ENCODE measurements at places on chromosomes 11 and 22. TPM values are rescaled to one million over a fixed set of nuclear protein-coding genes. Genes with fewer than 3 reads are reported as not detected.

DNA sequence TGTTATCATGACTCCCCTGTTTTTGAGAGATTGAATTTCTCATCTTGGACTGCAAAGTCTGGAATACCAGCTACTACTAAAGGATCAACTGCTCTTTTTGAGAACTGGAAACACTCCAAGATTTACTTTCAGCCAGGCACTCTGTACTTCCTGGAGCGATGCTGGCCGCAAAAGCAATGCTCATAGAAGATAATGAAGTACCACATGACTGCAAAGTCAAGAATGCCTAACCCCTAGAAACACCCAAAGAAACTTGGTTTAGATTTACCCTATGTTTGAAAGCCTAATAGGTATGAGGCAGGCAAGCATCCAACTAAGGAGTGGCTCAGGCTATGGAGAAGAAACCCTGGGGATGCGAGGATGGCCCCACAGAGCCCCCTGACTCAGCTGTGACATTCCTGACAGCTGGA, 47.7 kb upstream of the ARHGAP20 start:
- DNase-seq = no peak

DNA sequence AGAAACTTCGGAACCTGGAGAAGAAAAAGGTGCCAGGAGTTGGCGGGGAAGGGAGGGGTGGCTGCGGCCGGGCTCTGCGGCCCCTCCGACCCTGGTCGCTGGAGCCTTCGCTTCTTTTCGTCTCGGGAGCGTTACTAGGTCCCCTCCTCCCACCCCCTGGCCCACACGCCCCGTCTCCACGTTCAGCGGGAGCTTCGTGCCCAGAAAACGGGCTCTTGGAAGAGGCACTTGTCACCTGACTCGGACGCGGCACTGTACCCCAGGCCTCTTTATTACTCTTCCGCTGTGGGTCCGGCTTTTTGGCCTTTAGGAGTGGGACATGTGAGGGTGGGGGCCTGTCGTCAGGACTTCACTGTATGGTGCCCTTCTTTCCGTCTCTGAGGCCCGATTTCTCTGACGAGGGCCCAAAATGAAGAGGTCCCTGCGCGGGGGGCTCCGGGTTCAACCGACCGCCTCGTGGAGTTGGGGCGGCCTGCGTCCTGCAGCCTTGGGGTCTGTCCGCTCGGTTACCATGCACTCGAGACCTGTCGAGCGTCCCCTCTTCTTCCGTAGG, 1.2 kb downstream of the CAPRIN1 start:
- DNase-seq = peak; percentile 28

DNA sequence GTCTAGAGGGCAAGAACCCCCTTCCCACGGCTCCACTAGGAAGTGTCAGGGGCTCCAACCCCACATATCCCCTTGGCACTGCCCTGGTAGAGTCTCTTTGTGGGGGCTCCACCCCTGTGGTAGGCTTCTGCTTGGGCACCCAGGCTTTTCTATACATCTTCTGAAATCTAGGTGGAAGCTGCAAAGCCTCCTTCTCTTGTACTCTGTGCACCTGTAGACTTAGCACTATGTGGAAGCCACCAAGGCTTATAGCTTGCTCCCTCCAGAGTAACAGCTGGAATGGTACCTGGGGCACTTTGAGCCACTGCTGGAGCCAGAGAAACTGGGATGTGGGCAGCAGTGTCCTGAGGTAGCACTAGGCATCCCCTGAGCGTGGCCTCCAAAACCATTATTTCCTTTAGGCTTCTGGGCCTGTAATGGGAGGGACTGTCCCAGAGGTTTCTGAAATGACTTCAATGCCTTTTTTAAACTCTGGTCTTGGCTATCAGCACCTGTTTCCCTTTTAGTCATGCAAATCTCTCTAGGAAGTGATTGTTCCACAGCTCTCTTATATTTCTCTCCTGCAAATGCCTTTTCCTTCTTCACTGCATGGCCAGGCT, 68.4 kb downstream of the TRAF6 start:
- DNase-seq = no peak

DNA sequence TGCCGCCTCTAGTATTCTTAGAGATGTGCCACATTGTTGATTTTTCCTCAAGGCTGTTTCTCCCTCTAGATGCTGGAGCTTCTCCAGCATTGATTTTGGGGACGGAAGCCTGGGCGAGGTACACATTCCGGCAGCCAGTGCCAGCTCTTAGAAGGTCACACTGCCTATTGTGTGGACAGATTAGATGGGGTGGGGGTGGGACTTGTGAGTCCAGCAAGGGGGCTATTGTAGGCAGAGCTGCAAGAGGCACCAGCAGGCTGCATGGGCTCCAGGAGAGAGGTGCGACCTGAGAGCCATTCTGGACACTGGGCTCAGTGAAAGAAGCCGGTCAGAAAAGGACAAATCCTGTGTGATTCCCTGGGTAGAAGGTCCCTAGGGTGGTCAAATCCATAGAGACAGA, 12.4 kb downstream of the C11orf21 start:
- no peak for DNase-seq

DNA sequence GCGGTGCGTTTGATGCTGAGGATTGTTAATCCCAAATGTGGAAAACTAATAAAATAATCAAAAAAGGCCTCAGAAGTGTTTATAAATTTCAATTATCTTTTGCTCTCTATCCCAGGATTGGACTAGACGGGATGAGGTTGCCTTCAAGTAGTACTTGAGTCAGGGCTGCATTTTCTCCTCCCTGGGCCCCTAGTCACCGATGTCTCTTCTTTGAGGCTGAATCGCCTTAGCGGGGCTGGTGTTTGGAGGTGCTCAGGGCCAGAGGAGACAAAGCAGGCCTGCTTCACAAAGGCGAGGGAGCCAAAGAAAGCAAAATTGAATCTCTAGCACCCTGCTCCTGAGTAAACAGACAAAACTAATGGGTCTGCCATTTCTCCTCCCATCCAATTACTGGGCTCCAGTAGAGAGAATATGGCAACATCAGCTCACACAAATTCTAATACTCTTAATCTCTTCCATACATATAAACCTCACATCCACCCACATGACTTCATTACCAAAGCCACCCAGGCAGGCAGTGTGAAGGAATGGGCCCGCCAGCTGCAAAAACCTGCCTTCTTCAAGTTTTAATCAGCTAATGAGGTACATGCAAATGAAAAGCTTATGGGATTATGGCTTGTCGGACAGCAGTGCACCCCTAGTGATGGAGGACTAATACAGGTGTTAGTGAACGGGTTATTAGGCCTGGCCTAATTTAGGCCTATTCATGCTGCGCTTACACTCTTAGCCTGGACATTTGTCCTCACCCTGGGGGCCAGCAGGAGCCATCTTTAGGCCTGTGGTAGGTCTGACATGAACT, 52.7 kb upstream of the HTATIP2 start:
- no peak for DNase-seq

GRCh38 chr11:111414267-111414931, 35.3 kb upstream of the POU2AF1 start:
- no peak for DNase-seq

DNA sequence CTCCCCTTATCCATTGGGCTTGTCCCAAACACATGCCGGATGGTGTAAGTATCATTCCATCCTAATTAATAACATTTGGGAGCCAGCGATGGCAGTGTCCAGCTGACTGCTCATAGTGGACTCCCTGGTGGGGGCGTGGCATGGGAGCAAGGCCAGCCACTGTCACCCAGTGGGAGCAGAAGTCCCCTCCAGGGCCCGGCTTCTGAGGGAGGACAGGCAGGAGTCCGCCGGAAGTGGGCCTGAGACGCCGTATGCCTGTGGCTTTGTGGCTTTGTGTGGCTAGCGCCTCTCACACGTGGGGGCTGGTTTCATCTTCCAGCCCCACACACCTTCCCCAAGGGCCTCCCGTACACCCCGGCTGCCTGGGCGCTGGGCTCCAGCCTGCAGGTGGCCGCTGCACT, 124.5 kb downstream of the KCNQ1 start:
- no peak for DNase-seq

- DNase-seq = no peak
Measured at GRCh38 chr11:35725885-35726284, 63.3 kb downstream of the TRIM44 start.

DNA sequence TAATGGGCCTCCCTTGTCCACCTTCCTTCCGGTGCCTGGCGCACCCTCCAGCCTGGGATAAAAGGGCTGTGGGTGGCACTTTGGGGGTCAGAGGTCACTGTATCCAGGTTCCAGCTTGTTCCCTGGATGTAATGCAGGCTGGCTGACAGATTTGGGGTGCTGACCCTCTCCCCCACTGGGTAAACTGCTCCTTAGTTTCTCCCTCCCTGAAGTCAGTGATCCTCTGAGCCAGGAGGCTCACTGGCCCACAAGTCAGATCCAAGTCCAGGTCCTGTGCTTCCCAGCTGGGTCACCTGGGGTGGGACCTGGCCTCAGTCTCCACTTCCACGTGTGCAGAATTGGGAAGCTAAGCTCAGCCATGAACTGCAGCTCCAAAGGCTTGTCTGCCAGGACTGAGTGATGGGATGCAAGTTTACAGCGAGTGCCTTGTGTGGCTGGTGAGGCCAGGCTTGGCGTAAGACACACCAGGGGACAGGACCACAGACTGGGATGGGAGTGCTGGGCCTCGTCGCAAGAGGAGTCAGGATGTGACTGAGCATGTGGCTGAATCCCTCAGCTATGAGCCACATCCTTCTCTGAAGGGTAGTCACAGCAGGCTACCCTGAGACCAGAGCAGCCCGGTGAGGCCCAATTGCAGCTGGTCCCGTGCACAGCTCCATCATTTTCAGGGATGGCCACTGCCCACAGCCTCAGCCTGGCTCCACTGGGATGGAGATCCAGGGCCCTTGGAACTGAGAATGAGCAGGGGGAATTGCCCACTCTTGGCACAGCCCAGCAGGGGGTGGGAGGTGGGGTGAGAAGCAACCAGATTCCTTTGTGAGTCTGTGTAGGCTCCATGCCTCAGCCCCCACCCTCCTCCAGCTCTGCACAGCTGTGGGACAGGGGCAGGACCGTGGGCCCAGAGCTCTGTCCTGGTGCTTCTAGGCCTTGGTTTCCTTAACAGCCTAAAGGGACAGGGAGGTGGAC, 7.2 kb downstream of the SHISA8 start:
- DNase-seq = no peak

DNA sequence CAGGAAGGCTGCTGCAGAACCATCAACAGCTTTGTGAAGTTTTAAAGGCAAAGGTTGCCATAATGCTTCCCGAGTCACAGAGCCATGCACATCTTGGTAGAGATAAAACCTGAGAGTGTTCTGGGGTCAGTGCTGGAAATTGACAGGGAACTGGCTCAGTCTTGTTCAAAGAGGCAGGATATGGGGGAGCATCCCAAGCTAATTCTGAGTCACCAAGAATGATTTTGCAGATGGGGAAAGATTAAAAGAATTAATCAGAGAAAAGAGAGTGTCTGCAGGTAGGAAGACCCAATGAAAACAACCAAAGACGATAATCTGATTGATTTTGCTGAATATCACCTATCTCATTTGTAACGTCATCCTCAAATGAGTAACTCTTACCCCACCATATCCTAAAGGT, 99.9 kb upstream of the CD44 start:
- no peak for DNase-seq

- no peak for DNase-seq
Measured at GRCh38 chr11:15507592-15507991, 392.9 kb downstream of the INSC start.

GRCh38 chr11:61512435-61512834, 3.9 kb downstream of the LRRC10B start:
- DNase-seq = no peak

GRCh38 chr11:34907934-34908593, 8.1 kb downstream of the APIP start:
- DNase-seq = no peak

GRCh38 chr11:134565343-134565891, 153.4 kb upstream of the B3GAT1 start:
- no peak for DNase-seq

GRCh38 chr11:118910309-118911112, 15.2 kb downstream of the BCL9L start:
- peak; percentile 56 for DNase-seq

DNA sequence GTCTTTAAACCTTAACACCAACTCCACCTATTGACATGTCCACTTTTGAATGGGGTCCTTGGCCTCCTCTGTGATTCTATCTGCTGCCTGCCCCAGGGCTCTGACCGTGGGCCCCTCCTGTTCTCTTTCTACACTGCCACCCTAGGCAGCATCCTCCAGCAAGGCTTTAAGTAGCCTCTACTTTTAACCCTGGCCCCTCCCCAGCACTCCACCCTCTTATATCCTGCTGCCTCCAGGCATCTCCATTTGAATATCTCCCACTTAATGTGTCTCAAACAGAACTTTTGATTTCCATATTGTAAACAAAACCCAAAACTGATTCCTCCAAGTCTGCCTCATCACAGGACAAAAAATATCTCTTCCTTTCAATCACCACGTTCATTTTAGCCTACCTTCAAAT, 90.5 kb upstream of the ARHGAP32 start:
- DNase-seq = no peak

- no peak for DNase-seq
Measured at GRCh38 chr22:48208894-48209293, 1446.4 kb downstream of the TBC1D22A start.

DNA sequence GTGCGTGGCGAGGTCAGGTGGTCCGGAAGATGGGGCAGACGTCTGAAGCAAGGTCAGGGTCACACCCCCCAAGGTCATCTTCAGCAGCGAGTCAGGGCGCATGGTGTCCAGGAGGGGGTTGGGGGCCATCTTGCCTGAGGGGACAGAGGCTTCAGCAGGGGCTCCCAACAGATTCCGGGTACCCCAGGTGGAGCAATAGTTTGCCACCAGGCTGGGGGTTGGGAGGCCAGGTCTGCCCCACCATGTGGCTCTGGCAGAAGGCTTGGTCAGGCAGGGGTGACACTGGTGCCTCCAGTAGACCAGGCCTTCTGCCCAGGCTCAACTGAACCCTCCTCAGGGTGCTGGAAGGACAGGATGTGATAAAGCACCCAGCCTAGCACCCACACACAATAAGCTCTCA, 5.9 kb downstream of the ATG2A start:
- no peak for DNase-seq

NNMT gene
- polyA plus RNA-seq = not detected

CCDC89 gene
- not detected for polyA plus RNA-seq

PIH1D2 gene
- polyA plus RNA-seq = not detected

GRAP2 gene
- 48.9 TPM for polyA plus RNA-seq

OR8D1 gene
- polyA plus RNA-seq = not detected

NAALAD2 gene
- polyA plus RNA-seq = 0.08 TPM

SLC17A6 gene
- not detected for polyA plus RNA-seq

OR8B12 gene
- polyA plus RNA-seq = not detected

CHRNA10 gene
- polyA plus RNA-seq = not detected

ARFGAP2 gene
- polyA plus RNA-seq = 110 TPM

IFT27 gene
- polyA plus RNA-seq = 16.1 TPM

DUSP8 gene
- polyA plus RNA-seq = 0.07 TPM

POGLUT3 gene
- polyA plus RNA-seq = 6.1 TPM

Data from CD4-positive, CD25-positive, alpha-beta regulatory T cell (primary cell).